ENCODE measurements at places on chromosomes 7 and 10.

- DNase-seq = no peak
Observed at GRCh38 chr10:6601246-6601805, 21.2 kb upstream of the PRKCQ start.

GRCh38 chr7:157494506-157495176, 157.8 kb downstream of the DNAJB6 start:
- DNase-seq = no peak

DNA sequence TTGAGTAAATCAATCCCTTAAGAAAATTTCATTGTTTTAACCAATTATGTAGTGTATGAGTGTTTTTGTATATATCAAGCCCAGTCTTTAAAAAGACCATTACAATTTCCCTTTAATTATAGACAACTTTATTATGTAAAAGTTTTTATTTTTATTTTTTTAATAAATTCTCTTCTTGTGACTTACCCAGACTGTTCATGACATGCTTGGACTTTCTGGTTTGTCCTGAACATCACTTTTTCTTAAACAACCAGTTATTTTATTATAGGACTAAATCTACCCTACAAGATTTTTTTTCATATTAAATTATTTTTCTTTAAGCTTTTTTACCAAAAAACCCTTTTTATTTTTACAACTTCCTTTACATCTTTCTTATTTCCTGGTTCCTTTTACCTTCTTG, 410.4 kb downstream of the ATRNL1 start:
- no peak for DNase-seq

DNA sequence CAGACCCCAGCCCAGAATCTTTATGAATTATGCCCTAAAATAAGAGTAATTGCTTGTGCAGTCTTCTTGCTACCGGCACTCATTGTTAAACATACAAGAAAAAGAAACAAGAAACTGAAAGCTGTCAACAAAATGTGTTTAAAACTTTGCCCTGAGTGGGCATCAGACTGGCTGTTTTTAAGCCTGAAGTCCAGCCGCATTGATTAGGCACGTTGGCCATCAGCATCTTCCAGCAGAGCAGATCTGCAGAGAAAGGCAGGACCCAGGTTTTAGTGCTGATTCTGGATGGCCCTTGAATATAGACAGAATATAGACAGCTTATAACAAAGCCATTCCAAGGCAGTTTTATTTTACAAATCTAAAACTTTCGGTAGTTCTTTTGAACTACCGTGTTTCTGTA, 102.8 kb downstream of the POLL start:
- no peak for DNase-seq

DNA sequence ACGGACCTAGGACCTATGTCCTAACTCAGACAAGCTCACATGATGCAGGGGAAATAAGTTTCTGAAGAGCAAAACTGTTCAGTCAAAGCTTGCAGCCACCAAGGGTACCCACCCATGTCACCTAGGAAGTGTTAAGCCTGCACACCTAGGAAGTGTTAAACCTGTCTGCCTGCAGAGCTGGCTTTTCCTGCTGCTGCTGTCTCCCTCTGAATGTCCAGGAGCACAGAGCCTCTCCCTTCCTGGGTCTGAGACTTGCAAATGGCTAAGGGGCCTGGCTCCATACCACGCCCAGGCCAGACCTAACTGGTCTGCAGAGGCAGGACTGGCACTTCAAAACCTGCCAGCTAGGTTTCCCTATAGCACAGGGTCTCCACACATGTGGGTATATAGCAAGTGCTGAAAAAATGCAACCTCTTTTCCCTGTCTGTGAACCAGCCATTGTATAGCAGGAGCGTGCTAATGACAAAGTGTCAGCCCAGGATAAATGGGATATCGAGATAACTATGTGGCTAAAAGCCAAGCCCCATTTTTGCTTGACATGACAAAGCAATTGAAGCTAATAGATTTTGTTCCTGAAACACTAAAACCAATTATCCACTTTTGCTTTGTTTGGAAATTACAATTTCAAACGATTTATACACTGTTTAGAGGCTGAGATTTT, 1.5 kb downstream of the GDF2 start:
- no peak for DNase-seq

DNA sequence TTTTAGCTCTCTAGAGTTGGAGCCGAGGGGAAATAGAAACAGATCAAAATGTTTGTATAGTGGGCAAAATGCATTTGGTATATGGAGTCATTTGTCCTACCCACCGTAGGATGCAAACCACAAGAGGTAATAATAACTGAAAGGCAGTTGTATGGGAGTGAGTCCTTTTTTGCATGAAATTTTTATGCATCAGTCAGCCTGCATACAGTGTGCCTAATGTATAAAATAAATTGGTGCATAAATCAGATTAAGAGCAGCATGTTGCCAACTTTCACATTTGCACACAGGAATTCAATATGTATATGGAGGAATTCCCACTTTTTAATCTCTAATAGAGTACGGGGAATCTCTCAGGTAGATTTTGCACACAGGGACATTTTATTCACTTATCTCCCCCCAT, 262.8 kb downstream of the LRMDA start:
- no peak for DNase-seq

DNA sequence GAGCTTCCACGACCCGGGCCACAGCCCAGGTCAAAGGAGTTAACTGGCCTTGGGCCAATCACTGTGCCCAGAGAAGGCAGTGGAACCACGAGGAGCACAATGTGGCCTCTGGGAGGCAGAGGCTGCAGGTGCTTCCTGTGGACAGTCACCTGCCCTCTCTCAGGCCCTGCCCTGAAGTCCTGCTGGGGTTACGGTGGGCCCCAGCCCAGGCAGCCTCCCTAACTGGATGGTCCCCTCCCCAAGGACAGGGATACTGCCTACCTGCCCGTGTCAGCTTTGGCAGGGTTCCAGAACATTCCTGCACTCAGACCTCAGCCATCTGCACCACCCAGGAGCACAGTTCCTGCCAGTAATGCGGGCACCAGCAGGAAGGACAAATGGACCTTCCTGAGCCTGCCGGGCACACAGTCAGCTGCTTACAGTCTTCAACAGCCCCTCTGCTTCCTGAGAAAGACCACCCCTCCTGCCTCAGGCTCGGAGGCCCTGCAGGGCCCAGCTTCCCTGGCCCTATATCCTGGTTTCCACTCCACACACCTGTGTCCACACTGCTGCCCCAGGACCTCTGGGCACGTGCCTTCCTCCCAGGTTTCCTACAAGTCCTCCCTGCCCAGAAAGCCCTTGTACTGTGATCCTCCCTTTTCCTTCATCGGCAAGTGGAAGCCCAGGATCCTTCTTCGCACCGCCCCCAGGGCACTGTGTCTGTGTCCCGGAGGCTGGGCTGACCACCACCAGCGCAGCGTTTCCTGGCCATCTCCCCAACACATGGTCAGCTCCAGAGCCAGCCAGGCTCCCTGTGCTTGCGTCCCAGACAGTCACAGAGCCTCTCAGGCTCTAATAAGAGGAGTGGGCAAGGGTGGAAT, 23.3 kb downstream of the WDR86 start:
- no peak for DNase-seq

GRCh38 chr7:11166051-11166450, 192.4 kb downstream of the PHF14 start:
- DNase-seq = no peak

DNA sequence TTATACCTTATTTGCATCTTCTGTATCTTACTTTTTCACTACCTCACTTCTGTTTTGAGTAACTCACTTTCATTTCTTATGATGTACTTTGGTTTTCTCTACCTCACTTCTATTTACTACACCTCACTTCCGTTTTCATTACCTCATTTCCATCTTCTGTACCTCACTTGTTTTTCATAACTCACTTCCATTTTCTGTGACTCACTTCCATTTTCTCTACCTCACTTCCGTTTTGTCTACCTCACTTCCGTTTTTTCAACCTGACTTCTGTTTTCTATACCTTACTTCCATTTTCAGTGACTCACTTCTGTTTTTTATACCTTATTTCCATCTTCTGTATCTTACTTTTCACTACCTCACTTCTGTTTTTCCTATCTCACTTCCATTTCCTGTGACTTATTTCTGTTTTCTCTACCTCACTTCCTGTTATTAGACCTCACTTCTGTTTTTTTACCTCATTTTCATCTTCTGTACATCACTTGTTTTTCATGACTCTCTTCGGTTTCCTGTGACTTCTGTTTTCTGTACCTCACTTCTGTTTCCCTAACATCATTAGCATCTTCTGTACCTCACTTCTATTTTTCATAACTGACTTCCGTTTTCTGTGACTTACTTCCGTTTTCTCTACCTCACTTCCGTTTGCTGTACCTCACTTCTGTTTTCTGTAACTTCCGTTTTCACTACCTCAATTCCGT, 493.1 kb upstream of the AKR1E2 start:
- no peak for DNase-seq

- DNase-seq = no peak
Observed at GRCh38 chr10:8998751-8999150, 944.3 kb downstream of the GATA3 start.

GRCh38 chr10:47260505-47261111, 39.4 kb upstream of the GDF10 start:
- no peak for DNase-seq

- peak; percentile 75 for DNase-seq
Observed at GRCh38 chr10:104350127-104350635, 3.5 kb upstream of the CFAP58 start.

Measured in fibroblast of skin of scalp (primary cell).